Upper lobe of left lung (tissue), 6 donors: ENCODE measurements at places on chromosomes 1 and 21.

GRCh38 chr1:184590163-184590750 is 164.4 kb downstream of the EDEM3 start:
- no peak for DNase-seq

GRCh38 chr1:112501810-112502641 is 6.7 kb upstream of the WNT2B start:
- peak; percentile 70 for DNase-seq

- no peak for DNase-seq
Observed at GRCh38 chr1:155017946-155018316, 15.3 kb downstream of the ZBTB7B start.

DNA sequence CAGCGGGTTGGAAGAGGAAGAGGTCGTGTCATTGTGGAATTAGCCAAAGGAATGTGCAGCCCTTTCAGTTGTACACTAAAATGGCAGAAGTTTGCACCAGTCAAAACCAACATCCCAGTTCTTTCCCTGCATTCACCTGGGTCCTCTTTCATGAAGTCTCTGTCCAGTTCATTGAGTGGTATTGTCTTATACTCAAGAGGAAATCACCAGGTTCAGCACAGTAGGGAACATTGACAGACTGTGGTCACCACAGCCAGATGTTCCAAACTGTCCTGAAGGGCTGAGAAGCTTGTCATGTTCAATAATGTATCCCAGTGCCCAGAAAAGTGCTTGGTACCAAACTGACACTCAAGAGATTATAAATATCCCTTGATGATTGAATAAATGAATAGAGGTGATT is 131.6 kb downstream of the GLUL start:
- no peak for DNase-seq

GRCh38 chr1:190679454-190679853 is 201.8 kb upstream of the BRINP3 start:
- no peak for DNase-seq

DNA sequence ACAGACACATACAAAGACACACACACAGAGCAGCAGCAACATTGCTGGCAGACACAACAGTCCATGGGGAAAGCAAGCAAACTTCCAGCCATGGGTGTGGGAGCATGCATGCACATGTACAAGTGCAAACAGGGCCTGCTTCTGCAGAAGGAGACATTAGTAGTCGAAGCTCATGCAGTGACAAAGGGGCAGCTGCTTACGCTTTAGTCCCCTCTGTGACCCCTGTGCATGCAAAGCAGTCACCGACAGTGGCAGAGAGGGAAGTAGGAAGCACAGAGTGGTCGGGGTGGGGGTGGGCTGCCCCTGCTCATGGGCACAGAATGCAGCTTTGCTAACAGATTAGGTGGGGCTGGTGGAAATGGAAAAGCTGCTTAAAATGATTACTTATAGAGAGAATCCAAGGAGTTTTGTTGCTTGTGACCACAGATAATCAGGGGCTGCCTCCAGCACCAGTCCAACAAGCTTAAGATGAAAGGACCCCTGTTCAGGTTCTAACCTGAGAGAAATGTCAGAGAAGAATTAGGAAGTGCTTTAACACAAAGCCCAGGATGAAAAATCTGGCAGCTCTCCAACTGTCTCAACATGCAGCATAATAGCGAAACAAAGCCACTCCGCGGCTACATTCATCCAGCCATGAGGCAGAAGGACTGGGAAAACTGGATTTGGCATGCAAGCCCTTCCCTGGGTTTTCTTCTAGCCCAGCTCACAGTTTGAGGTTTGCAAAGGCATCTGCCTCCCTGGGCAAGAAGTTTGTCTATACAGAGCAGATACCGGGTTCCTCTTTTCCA is 378.9 kb downstream of the KCNH1 start:
- no peak for DNase-seq

DNA sequence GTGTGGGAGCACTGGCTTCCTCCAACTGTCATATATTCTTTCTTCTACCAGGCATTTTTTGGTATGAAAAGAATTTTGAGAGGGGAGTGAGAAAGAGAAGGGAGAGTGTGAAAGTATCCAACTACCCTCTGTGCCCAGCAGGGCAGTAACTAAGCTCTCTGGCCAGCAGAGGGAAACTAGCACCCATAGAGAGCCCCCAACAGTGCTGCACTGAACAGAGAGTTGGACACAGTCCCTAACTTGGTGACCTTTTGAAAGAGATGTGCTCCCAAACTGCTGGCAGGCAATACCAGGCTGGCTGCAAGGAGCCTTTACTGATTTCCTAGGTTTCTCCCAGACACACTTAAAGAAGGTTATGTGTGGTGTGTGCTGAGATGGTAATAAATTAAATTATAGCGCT is 118.8 kb upstream of the PBX1 start:
- no peak for DNase-seq

DNA sequence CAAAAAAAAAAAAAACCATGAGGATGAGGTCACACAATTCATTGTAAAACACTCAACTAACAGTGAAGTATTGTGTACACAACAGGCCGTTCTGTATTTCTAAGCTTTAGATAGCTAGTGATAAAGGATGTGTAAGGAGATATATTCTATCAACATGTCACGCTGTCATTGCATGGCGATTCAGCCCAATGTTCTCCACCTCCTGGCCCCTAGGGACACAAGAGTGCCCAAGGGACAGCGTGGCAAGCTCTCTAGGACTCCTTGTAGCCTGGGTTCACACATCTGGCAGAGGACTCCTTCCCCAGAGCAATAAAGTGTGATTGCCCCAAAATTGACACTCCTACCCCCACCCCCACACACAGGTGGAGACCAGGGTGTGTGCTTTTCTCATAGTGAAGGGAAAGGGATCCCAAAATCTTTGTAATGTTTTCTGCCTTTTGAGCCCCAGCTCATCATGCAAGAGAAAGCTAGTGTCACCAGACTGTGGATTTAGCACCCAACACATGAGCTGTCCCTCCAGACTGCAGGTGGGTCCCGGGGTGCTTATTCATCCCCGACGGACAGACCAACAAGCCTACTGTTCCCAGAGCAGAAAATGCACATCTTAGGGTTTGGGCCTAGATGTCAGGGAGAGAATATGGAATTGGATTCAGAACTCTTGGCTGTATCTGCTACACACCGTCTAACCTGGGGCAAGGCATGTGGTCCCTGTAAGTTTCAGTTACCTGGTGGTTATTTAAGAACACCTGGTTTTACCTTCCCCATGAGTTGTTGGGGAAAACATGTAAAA is 11.5 kb downstream of the TMPRSS3 start:
- no peak for DNase-seq

DNA sequence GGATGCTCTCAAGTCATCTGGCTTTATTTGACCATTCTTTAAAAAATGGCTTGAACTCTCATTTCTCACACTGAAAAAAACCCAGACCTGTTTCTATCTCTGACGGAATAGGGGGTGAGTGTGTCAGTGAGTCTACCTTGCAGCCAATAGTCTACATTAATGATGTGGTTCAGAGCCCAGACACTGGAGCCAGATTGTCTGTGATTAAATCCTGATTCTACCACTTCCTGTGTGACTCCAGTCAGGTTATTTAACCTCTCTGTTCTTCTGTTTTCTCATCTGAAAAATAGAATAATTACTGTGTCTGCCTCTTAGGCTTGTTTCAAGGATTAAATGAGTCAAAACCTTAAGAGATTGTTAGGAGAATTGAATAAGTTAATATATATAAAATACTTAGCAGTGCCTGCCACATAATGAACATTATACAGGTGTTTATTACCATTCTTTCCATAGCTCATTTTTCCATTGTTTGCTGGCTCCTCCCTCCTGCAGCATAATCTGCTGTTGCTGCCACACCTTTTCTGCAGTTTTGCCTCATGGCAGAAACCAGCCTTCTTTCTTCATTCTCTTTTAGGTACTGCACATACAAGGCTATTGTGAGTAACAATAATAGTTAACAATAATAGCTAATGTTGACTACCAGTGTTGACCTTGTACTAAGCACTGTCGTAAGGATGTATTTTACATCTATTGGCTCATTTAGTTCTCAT is 157.6 kb upstream of the IVNS1ABP start:
- no peak for DNase-seq

DNA sequence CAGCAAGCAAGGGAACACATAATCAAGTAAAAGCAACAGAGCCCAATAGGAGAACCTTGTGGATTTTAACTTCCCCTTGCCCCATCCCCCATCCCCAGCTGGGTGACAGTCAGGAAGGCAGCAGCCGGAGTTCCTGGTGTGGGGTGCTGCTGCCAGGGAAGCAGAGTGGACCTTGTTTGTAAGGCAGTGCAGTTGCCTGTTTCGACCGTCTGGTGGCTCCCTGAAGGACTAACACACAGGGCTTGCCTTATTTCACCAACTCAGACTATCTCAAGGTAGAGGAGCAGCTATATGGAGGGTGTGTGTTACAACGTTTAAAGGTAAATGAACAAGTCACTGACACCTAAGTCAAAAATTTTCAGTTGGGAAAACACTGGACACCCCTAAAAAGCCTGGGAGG is 6.6 kb downstream of the KRTAP10-8 start:
- DNase-seq, result no peak

GRCh38 chr1:233641029-233641428 is 27.1 kb downstream of the KCNK1 start:
- DNase-seq, result no peak

GRCh38 chr1:61290525-61290924 is 208.2 kb downstream of the NFIA start:
- DNase-seq, result no peak
